Suprapubic skin (tissue), 4 donors: ENCODE measurements at places on chromosomes 7 and 10. TPM values are rescaled to one million over a fixed set of nuclear protein-coding genes. Genes with fewer than 3 reads are reported as not detected.

DNA sequence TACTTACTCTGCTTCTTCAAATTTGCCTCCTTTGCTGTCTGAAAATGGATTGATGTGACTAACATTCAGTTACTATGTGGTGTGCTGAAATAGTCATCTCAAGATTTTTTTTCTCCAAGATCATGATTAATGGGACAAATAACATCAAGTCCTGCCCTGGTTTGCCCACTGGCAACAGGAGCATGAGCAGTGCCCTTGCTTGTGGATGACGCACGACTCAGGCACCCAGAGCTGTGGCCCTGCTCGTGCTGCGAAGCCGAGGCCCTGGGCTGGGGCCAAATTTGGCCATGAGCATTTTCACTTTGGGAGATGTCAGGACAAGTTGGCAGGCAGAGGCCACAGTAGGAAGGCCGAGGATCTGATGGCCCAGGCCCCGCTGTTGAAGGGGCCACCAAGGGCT, 239.8 kb upstream of the IGFBP3 start:
- H3K4me1 ChIP-seq, result no peaks in the 10 kb centered on the region
- H3K27ac ChIP-seq, result no peak overlapping the region
- no peak for DNase-seq
- H3K27me3 ChIP-seq, result no peaks in the 10 kb centered on the region
- H3K4me3 ChIP-seq, result no peak overlapping the region

DNA sequence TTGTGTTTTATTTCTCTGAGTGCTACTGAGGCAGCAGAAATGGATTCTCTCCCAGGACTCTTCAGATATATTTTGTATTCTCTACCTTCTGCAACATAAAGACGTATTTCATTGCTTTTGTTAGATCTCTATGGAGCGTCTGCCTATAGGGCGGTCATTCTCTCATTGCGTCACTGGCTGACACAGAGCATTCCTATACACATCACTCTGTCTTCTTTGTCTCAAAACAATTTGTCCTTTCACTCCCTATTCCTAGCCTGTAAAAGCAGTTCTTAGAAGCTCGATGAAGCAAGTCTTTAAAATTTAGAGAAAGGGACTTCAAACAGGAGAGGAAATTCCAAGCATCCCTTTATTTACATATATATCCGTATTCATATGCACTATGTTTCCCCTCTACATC, 120.6 kb downstream of the CPED1 start:
- H3K4me3 ChIP-seq, result no peak overlapping the region
- H3K27me3 ChIP-seq, result no peaks in the 10 kb centered on the region
- no peaks in the 10 kb centered on the region for H3K36me3 ChIP-seq
- H3K27ac ChIP-seq, result no peak overlapping the region
- no peaks in the 10 kb centered on the region for H3K4me1 ChIP-seq
- DNase-seq, result no peak

PDGFA gene
- 16.2 TPM for total RNA-seq

DNA sequence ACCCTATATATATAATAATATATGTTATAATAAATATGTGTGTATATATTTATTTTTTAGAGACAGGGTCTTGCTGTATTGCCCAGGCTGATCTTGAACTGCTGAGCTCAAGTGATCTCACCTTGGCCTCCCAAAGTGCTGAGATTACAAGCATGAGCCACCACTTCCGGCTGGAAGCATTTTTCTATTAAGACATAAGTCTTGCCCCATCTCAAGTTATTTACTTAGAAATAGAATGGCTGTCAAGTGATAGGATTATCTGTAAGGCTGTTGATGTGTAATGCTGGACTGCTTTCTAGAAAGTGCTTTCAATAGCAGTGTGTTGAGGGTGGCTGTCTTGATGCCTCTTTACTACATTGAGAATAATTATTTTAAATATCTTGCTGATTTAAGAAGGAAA, 65.2 kb downstream of the ZMYND11 start:
- no peak for DNase-seq
- no peaks in the 10 kb centered on the region for H3K36me3 ChIP-seq
- H3K27me3 ChIP-seq, result no peaks in the 10 kb centered on the region
- no peaks in the 10 kb centered on the region for H3K4me1 ChIP-seq
- no peak overlapping the region for H3K4me3 ChIP-seq

- DNase-seq, result no peak
- no peaks in the 10 kb centered on the region for H3K27me3 ChIP-seq
- H3K27ac ChIP-seq, result no peak overlapping the region
- H3K4me1 ChIP-seq, result no peaks in the 10 kb centered on the region
- H3K4me3 ChIP-seq, result no peak overlapping the region
- H3K36me3 ChIP-seq, result no peaks in the 10 kb centered on the region
Measured at GRCh38 chr7:79692015-79692414, 238.5 kb upstream of the MAGI2 start.

DNA sequence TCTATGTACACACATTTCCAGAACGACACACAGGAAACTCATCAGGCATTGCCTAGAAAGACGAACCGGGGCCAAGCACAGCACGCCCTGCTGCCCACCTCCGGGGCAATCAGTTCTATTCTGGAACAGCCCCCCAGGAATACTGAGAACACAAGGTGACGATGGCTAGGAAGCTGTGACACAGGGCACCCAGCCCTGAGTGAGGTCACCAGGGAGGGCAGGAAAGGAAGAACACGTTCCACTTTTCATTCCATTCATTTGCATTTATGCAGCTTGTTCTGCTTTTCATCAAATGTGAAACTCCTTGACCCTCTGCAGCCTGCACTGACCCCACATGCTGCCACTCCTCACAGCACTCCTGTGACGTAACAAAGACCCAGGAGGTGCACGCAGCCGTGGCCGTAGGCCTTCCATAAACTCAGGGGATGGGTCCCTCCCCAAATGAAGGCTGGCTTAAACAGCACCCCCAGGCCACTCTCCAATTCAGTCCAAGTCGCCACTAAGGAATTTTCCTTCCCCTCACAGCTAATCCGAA, 28.9 kb downstream of the MAD1L1 start:
- H3K4me1 ChIP-seq, result no peaks in the 10 kb centered on the region
- DNase-seq, result peak; percentile 29
- H3K36me3 ChIP-seq, result peaks cover 35% of the 10 kb centered on the region

- peaks cover 14% of the 10 kb centered on the region for H3K4me1 ChIP-seq
- no peak overlapping the region for H3K27ac ChIP-seq
- no peak for DNase-seq
- no peaks in the 10 kb centered on the region for H3K27me3 ChIP-seq
Measured at GRCh38 chr10:71575934-71576801, 143.4 kb downstream of the C10orf105 start.

RAMP3 gene
- total RNA-seq, result 32.9 TPM

GRCh38 chr10:93687737-93688136, 14.7 kb downstream of the FRA10AC1 start:
- H3K4me1 ChIP-seq, result no peaks in the 10 kb centered on the region
- no peaks in the 10 kb centered on the region for H3K27me3 ChIP-seq
- H3K27ac ChIP-seq, result no peak overlapping the region
- H3K36me3 ChIP-seq, result peaks cover 35% of the 10 kb centered on the region
- no peak overlapping the region for H3K4me3 ChIP-seq
- no peak for DNase-seq

LAMB4 gene
- total RNA-seq, result 212 TPM

DNA sequence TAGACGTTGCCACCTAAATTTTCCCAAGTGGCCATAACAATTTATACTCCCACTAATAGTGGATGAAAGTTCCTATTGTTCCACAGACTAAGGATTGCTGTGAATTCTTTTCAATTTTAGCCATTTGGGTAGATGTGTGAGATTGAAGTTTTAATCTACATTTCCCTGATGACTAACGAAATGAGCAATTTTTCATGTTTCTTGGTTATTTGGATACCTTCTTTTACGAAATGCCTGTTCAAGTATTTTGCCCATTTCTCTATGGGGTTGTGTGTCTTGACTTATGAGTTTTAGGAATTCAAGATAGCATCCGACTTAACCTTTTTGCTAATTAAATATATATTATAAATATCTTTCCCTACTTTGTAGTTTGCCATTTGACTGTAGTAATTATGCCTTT, 16.4 kb upstream of the PRKG1 start:
- H3K4me1 ChIP-seq, result no peaks in the 10 kb centered on the region
- no peak overlapping the region for H3K27ac ChIP-seq
- no peaks in the 10 kb centered on the region for H3K27me3 ChIP-seq
- no peaks in the 10 kb centered on the region for H3K36me3 ChIP-seq
- no peak for DNase-seq

DNA sequence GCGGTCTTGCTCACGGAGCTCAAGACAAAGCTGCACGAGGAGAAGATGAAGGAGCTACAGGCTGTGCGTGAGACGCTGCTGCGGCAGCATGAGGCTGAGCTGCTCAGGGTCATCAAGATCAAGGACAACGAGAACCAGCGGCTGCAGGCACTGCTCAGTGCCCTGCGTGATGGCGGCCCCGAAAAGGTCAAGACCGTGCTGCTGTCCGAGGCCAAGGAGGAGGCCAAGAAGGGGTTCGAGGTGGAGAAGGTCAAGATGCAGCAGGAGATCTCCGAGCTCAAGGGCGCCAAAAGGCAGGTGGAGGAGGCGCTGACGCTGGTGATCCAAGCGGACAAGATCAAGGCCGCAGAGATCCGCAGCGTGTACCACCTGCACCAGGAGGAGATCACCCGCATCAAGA, 51.4 kb downstream of the JAKMIP3 start:
- DNase-seq, result no peak
- H3K4me1 ChIP-seq, result no peaks in the 10 kb centered on the region
- no peak overlapping the region for H3K4me3 ChIP-seq
- H3K36me3 ChIP-seq, result no peaks in the 10 kb centered on the region

DNA sequence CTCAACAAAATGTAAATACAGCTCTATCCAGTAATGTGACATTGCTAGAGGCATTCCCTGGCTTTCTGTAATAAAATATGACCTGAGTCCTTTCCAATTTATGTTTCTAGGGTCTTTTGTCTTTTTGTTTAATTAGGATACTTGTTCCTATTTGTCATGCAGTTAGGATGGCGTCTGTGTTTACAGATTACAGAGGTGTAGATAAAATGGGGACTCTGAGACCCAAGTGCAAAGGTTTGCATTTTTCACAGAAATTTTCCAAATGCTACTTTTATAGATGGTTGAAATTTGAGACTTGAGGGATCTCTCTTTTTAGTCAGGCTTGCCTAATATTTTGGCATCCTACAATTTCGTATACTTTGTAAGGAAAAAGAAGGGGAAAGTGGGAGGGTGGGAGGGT, 332.4 kb downstream of the PTEN start:
- H3K36me3 ChIP-seq, result no peaks in the 10 kb centered on the region
- H3K4me1 ChIP-seq, result peaks cover 14% of the 10 kb centered on the region
- no peaks in the 10 kb centered on the region for H3K27me3 ChIP-seq
- H3K27ac ChIP-seq, result no peak overlapping the region
- H3K4me3 ChIP-seq, result no peak overlapping the region

DNA sequence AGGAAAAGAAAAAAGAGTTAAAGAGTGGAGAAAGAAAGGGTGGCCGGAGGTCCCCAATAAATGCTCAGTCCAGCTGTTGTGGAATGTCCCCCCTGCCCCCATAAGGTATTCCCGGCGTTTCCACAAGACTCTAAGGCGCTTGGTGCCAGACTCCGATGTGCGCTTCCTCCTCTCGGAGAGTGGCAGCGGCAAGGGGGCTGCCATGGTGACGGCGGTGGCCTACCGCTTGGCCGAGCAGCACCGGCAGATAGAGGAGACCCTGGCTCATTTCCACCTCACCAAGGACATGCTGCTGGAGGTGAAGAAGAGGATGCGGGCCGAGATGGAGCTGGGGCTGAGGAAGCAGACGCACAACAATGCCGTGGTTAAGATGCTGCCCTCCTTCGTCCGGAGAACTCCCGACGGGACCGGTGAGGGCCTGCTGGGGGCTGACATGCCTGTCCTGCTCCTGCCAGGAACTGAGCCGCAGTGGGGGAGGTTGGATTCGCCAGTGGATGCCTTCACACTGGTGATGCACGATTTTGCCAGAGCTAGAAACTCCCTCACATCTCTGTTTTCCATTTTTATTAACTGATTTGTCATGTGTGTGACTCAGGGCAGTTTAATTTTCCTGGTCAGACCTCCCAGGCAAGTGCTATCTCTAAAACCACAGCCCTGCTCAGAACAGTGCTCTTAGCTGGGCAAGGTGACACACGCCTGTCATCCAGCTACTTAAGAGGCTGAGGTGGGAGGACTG, 34.2 kb downstream of the TACR2 start:
- peaks cover 55% of the 10 kb centered on the region for H3K4me1 ChIP-seq
- peaks cover 80% of the 10 kb centered on the region for H3K36me3 ChIP-seq
- DNase-seq, result no peak
- no peaks in the 10 kb centered on the region for H3K27me3 ChIP-seq
- H3K27ac ChIP-seq, result peak overlapping the region; percentile 72
- no peak overlapping the region for H3K4me3 ChIP-seq

GRCh38 chr10:1515780-1516491, 221.4 kb downstream of the ADARB2 start:
- H3K27ac ChIP-seq, result no peak overlapping the region
- H3K27me3 ChIP-seq, result no peaks in the 10 kb centered on the region
- H3K36me3 ChIP-seq, result no peaks in the 10 kb centered on the region
- no peak for DNase-seq
- H3K4me1 ChIP-seq, result no peaks in the 10 kb centered on the region
- no peak overlapping the region for H3K4me3 ChIP-seq

- no peaks in the 10 kb centered on the region for H3K36me3 ChIP-seq
- H3K27me3 ChIP-seq, result no peaks in the 10 kb centered on the region
- no peak for DNase-seq
- no peak overlapping the region for H3K4me3 ChIP-seq
Measured at GRCh38 chr10:62726142-62726541, 78.4 kb upstream of the ADO start.

MCU gene
- total RNA-seq, result 28.3 TPM

HTRA1 gene
- total RNA-seq, result 99.5 TPM

STAG3 gene
- 2.0 TPM for total RNA-seq

GRCh38 chr7:135920478-135920877, 56.7 kb downstream of the MTPN start:
- no peak for DNase-seq
- no peaks in the 10 kb centered on the region for H3K4me1 ChIP-seq
- no peaks in the 10 kb centered on the region for H3K27me3 ChIP-seq
- H3K27ac ChIP-seq, result no peak overlapping the region
- H3K36me3 ChIP-seq, result no peaks in the 10 kb centered on the region
- H3K4me3 ChIP-seq, result no peak overlapping the region
